ENCODE measurements at places on chromosomes 1 and 21.

- no peak for DNase-seq
These were observed 36.8 kb downstream of the FBXO42 start for GRCh38 chr1:16315437-16315836.

DNA sequence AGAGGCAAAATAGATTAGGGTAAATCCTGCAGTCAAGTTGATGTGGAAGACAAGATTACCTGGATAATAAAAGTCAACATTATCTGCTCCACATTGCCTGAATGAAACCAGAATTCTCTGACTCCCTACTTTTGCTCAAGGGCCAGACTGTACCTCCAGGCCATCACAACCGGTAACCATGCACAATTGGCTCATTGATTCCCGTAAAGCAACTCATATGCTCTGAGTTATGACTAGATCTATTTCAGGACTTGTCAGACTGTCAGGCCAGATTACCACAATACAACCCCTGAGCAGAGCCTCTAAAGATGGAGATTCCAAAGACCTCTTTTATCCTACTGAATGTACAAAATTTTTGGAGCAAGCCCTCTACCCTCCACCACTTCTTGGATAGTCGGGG, 90.4 kb downstream of the ODF2L start:
- DNase-seq: no peak

GRCh38 chr1:13825033-13825432, 125.0 kb downstream of the PRDM2 start:
- no peak for DNase-seq

DNA sequence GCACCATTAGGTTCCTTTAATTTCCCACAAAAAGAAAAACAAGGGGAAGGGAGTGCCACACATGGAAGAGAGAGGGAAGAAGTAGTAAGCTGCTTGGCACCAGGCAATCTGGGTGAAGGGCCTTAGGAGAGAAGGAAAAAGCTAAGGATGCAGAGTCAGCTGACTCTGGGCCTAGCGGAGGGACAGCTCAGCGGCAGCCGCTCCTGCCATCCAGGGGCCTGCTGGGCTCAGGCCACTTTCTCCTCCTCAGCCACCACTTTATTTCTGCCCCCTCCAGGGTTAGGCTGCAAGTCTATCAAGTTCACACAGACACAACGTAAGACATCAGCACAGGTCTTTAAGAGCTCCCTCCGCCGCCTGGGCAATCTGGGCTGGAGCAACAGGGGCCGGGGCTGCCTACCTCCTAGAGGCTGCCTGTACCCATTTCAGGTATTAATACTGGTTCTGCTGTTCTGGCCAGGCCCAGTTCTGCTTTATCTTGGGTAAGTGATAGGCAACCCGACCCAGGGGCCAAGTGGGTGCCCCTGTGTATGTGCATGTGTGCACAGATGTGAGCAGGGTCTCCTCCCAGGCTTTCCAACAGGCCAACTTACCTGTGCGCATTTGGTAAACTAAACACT, 53.6 kb downstream of the SLC45A1 start:
- DNase-seq: no peak

- no peak for DNase-seq
These were observed 42.6 kb downstream of the PCSK9 start for GRCh38 chr1:55081905-55082296.

DNA sequence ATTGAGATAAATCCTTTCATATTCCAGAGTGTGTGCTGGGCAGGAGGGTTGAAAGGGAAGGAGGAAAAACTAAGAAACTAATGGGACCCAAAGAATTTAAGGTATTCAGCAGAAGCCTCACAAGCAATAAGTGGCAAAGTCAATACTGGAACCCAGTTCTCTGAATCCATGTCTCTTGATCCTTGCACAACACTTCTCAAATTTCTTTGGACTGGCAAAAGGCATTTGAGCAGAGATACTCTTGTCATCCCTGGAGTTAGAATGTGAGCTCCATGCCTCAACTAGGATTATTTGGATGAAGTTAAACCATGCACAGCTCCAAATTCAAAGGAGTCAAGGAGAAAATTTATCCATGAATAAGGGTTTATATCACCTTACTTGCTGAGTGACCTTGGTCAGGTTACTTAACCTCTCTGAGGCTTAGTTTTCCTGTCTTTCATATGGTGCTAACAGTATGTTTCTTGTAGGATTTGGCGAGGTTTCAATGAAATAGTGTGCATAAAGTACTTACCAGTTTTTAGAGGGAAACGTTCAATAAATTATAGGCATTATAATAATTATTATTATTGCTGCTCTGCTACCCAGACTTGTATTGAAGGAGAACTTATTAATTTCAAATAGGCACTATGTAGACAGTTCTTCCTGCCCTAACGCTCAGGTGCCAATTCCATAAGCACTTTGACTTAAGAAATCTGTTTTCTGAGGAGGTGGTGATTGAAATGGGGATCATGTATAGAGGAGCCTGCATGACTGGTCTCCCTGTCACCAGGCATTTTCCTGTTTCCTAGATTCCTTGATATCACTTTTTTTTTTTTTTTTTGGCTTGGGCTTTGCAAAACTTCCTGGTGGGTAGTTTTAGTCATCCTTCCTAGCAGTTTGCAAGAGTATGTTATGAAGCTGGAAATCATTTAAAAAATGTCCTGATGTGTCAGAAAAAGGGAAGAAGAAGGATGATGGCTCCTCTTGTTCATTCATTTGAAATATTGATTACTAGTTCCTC, 125.0 kb upstream of the JUN start:
- DNase-seq: no peak

DNA sequence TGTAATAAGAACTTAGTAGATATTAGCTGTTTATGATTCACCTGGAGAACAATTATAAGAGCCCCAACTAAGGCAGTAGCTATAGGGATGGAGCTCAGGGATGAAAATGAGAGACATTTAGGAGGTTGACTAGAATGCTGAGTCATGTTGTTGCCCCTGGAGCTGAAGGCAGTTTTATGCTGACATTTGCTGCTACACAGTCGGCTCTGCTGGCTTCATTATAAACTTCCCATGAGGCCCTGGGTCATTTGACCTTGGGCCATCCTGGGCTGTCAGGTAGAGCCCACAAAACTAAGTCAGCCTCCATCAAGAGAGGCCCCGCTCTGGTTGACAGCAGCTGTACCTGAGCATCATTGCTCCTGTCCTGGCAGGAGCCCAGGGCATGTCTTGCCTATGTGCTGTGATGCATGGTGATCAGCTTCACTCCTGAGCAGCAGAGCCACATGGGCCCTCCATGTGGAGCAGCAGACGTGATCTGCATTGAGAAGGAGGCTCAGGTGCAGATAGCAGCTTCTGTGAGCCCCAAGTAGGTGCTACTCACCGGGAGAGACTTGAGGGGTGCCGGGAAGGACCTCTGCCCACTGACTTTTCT, 112.4 kb downstream of the TBX19 start:
- no peak for DNase-seq

DNA sequence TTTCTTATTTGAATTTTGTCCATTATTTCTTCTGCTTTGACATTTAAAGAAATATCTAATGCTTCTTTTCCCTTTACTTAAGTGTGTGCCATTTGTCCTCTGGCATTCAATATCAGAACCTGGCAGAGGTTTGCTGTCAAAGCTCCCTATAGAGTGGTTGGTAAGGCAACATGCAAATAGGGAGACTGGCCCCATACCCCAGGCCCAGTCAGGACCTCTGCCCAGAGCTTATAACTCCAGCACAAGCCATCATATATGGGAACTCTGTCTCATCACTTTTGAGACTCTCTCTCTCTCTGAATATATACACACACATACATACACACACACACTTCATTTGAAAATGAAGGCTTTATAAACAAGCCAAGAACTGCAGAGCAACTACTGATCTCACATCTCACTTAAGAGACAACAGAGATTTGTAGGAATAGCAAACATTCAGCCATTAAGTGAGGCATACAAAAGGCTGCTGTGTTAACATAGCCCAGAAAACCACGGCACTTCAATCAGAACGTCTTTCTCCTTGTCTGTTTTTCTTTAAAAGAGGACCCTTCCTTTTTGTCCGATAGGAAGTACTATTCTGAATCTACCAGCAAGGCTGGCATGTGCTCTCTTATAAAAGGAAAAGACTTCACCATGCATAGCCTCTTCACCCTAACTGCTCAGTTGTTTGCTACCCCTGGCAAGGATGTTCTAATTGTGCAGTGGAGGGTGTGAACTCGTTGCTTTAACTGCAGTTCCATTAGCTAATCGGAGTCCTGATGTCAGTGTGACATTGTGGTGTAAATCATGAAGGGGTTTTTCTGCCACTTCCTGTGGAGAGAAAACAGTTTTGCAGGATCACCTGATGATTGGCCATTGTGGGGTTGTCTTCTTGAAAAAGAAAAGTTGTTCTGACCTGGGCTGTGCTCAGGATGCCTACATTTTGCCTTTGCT, 101.7 kb downstream of the NR5A2 start:
- DNase-seq: no peak

DNA sequence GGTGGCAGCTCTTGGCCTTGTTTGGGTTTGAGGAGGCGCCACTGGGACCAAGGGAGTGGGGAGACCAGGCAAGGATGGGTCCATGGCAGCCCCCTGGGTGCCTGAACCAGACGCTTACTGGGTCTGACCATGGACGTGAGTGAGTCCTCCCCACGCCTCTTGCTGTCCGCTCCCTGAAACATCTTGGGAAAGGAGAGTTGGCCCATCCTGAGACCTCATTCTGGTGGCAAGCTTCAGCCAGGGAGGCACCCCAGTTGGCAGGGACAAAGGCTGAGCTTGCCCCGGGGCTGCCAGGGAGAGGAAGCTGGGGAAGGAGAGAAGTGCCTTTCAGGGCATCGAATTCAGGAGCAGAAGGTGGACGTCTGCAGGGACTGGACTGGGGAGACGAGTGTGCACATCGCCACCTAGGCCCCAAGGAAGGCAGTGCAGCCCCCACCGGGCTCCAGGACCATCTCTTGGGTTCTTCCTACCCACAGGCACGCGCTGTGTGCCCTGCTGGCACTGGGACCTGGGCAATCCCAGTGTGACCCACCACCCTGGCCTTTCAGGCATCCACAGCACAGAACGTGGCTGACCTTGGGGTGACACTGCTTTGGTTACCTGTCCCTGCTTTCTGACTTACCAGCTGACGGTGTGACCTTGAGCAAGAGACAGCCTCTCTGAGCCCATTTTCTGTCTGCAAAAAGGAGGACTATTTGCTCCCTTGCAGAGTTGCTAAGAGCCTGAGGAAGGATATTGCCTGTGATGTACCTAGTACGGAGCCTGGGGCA, 132.9 kb upstream of the WNT4 start:
- DNase-seq: no peak

- DNase-seq: no peak
These were observed 231.7 kb upstream of the B3GALT2 start for GRCh38 chr1:193417945-193418744.

GRCh38 chr1:97816927-97817326, 103.9 kb downstream of the DPYD start:
- DNase-seq: no peak

- no peak for DNase-seq
These were observed 66.6 kb downstream of the SYT2 start for GRCh38 chr1:202643397-202644218.

- no peak for DNase-seq
These were observed 44.4 kb upstream of the RABGAP1L start for GRCh38 chr1:174114788-174115448.

DNA sequence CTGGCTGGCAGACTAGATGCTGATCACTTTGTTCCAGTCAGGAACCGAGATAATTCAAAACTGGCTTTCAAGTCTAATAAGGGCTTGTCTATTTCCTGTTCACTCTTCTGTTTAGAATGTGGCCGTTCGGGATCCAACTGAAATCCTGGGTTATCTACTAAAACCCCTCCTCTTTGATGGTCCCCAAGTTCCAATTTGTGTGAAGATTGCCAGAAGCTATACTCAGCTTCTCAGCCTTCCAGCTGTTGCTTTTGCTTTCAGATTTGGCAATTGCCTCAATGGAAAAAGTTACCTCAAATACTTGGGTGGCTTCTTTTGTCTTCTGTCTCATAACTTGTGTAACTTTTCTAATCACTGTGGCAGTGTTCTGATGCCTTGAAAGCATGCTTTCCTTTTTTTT, 43.7 kb downstream of the BTBD8 start:
- no peak for DNase-seq

- DNase-seq: no peak
These were observed 3.9 kb upstream of the NHLH1 start for GRCh38 chr1:160363010-160363409.

- DNase-seq: no peak
These were observed 8.9 kb downstream of the ERI3 start for GRCh38 chr1:44346184-44346583.

- DNase-seq: no peak
These were observed 60.6 kb downstream of the VPS26C start for GRCh38 chr21:37206496-37206895.

GRCh38 chr1:18949686-18950400, 6.6 kb downstream of the IFFO2 start:
- DNase-seq: peak; percentile 76

DNA sequence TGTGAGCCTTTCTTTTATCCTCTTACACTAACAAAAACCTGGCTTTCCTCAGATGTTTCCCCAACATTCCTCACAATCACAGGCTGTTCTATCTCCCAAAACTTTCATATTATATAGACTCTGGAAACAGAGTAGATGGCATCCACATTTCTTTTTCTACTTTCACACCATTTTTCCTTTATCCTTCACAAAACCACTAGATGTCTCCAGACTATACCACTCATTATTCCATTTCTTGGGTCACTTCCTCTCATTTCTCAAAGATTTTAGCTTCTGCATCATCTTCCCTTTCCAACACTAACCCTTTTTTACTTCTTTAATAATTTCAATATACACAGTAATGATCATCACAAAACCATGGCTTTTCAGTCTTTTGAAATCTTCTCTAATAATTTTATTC, 286.0 kb upstream of the DEPDC1 start:
- no peak for DNase-seq

DNA sequence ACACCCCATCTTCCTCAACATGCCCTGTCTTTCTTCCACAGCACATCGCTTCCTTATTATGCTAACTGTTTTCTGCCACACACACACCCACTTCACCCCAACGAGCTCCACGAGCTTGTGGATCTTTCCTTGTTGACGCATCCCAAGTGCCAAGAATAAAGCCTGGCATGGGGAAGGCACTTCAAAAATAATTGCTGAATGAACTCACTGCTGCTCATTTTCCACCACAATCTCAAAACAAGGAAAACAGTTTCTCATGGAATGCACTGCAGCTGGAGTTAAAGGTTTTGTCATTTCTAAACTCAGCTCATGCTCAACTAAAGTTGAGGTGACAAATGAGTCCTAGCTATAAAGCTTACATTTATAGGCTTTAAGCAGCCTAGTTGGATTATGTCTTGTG, 86.0 kb downstream of the TIAM1 start:
- DNase-seq: no peak

DNA sequence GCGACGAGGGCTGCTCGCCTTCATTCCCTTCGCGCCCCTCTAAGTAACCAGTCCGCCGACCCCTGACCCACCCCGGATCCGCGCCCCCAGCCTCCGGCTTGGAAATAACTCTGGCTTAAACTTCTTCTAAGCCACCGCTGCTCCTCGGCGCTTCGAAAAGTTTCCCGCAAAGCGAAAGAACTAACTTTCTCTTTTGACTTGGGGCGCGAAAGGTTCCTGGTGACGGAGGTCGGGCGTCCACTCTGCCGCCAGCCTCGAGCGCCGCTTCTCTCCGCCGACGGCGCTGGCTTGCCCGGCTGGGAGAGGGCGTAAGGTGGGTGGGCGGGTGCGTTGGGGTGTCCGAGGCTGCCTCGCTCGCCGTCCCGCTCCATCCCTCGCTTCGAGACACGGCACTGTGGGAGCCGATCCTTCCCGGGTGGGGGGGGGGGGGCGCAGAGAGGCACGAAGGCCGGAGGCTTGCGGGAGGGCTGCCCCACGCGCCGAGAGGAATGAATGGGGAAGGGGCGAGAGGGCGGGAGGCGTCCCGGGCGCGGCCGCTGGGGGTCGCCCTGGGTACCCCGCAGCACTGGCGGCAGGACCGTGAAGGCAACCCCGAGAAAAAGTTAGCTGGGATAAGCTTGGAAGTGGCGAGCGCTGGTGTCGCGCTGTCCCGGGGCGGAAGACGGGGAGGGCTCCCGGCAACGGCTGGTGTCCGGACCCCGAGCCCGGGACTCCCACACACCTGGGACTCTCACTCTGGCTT, 569 bp downstream of the ATF3 start:
- DNase-seq: no peak

Measured in left renal cortex interstitium (tissue), 4 donors.